Chondrocyte (in vitro differentiated cells): ENCODE measurements at places on chromosomes 4 and X. TPM values are rescaled to one million over a fixed set of nuclear protein-coding genes. Genes with fewer than 3 reads are reported as not detected.
A peak's percentile ranks its signal among the peaks of the same experiment; 100 is the strongest.

The DTHD1 gene
- total RNA-seq, result not detected in 3 replicates

The CXCL10 gene
- total RNA-seq, result not detected in 3 replicates

GRCh38 chrX:40459571-40460158, 121.1 kb upstream of the ATP6AP2 start:
- no peak overlapping the region for H3K27ac ChIP-seq
- H3K4me1 ChIP-seq, result peaks cover 10% of the 10 kb centered on the region
- H3K4me3 ChIP-seq, result no peak overlapping the region
- DNase-seq, result no peak

- H3K4me3 ChIP-seq, result peak overlapping the region; percentile 63
- peaks cover 31% of the 10 kb centered on the region for H3K4me1 ChIP-seq
- no peaks in the 10 kb centered on the region for H3K27me3 ChIP-seq
- H3K27ac ChIP-seq, result peak overlapping the region; percentile 98
- H3K36me3 ChIP-seq, result no peaks in the 10 kb centered on the region
These were observed 28.5 kb upstream of the FGF2 start for GRCh38 chr4:122798101-122798500.

DNA sequence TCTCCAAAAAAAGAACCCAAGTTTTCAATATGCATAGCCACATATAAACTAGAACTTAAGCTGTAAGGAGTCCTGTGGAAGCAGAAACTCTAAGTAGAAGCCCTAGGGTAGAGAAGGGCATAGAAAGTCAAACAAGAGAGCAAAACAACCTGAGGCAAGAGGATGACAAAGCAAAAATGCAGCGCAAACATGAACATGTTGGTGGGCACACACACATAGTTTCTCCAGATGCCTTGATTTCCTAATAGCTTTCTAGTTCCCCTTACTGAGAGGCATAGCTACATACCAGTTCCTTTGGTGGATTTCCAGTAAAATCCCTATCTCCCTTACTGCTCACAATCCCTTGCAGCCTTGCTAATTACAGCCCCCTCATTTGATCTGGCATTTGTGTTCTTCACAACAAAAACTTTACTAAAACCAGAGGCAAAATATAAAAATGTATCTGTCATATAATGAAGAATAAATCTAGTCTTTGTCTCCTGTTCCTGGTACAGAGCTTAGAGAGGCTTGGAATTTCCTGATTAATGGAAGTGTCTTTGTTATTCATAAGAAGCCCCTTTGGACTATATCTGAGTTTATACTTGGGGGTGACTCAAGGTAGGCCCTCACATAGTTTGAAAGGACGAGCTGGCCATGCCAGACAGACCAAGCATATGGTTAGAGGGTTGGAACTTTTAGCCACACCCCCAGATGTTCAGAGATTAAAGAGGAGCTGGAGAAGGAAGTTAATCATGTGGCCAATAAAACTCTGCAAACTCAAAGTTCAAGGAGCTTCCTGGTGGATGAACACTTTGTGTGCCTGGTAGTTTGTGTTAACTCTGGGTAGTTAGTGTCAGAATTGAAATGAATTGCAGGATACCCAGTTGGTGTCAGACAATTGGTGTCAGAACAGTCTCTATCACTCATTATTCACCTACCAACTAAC, 52.7 kb upstream of the ZCCHC13 start:
- DNase-seq, result no peak
- no peaks in the 10 kb centered on the region for H3K27me3 ChIP-seq
- peaks cover 42% of the 10 kb centered on the region for H3K4me1 ChIP-seq
- peaks cover 13% of the 10 kb centered on the region for H3K36me3 ChIP-seq

DNA sequence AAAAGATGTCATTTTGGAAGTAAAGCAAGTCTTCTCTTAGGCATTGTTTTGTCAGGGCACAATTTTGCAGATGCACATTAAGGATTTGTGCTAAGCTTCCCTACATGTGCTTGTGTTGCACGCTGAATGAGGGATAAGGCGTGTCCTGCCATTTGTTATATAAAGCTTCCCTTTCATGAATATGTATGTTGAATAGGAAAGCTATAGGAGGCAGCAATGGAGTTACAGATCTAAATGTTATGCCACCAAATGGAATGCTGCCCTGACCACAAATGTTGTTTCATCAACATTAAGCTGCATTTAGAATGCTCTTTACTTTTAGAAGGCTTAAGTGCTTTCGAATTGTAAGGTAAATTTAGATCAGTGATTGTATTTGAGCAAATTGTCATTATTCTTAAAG, 20.9 kb downstream of the SGMS2 start:
- DNase-seq, result no peak
- no peaks in the 10 kb centered on the region for H3K27me3 ChIP-seq
- H3K4me3 ChIP-seq, result no peak overlapping the region
- no peaks in the 10 kb centered on the region for H3K36me3 ChIP-seq

The NALF2 gene
- not detected in 3 replicates for total RNA-seq

GRCh38 chr4:87033902-87034301, 99.1 kb downstream of the AFF1 start:
- H3K4me3 ChIP-seq, result no peak overlapping the region
- DNase-seq, result no peak
- peaks cover 23% of the 10 kb centered on the region for H3K4me1 ChIP-seq
- no peaks in the 10 kb centered on the region for H3K27me3 ChIP-seq
- no peaks in the 10 kb centered on the region for H3K36me3 ChIP-seq

The MAGEB4 gene
- not detected in 3 replicates for total RNA-seq

- H3K36me3 ChIP-seq, result peaks cover 21% of the 10 kb centered on the region
- H3K4me3 ChIP-seq, result no peak overlapping the region
- H3K27me3 ChIP-seq, result no peaks in the 10 kb centered on the region
- DNase-seq, result no peak
- peaks cover 21% of the 10 kb centered on the region for H3K4me1 ChIP-seq
These were observed 50.6 kb downstream of the CCDC149 start for GRCh38 chr4:24862073-24862751.

The MAOB gene
- total RNA-seq, result 0.36 to 3.2 TPM (median 2.9 TPM) in 3 replicates

- H3K4me1 ChIP-seq, result peaks cover 24% of the 10 kb centered on the region
- H3K36me3 ChIP-seq, result peaks cover 3% of the 10 kb centered on the region
- H3K4me3 ChIP-seq, result no peak overlapping the region
- DNase-seq, result no peak
These were observed 2440.0 kb downstream of the PCDH7 start for GRCh38 chr4:33160126-33160525.

The UGT2A3 gene
- not detected in 3 replicates for total RNA-seq

The RNF212 gene
- 4.6 to 12.8 TPM (median 9.1 TPM) in 3 replicates for total RNA-seq

The GPR82 gene
- not detected in 3 replicates for total RNA-seq

The GLUD2 gene
- total RNA-seq, result 0.42 to 0.75 TPM (median 0.46 TPM) in 3 replicates

GRCh38 chrX:2592279-2592678, 91.5 kb upstream of the DHRSX start:
- DNase-seq, result no peak
- H3K36me3 ChIP-seq, result peaks cover 4% of the 10 kb centered on the region
- no peaks in the 10 kb centered on the region for H3K27me3 ChIP-seq
- H3K27ac ChIP-seq, result no peak overlapping the region

- H3K4me3 ChIP-seq, result no peak overlapping the region
- peaks cover 14% of the 10 kb centered on the region for H3K27me3 ChIP-seq
- no peak overlapping the region for H3K27ac ChIP-seq
- DNase-seq, result no peak
- no peaks in the 10 kb centered on the region for H3K4me1 ChIP-seq
These were observed 1722.9 kb upstream of the IGFBP7 start for GRCh38 chr4:58833126-58833525.

GRCh38 chr4:75179510-75179909, 246.6 kb downstream of the PARM1 start:
- DNase-seq, result no peak
- H3K27me3 ChIP-seq, result no peaks in the 10 kb centered on the region
- no peak overlapping the region for H3K27ac ChIP-seq

- H3K4me1 ChIP-seq, result peaks cover 39% of the 10 kb centered on the region
- H3K27ac ChIP-seq, result peak overlapping the region; percentile 89
- no peak overlapping the region for H3K4me3 ChIP-seq
- H3K27me3 ChIP-seq, result no peaks in the 10 kb centered on the region
These were observed 206.5 kb upstream of the PDE5A start for GRCh38 chr4:119834906-119835612.

DNA sequence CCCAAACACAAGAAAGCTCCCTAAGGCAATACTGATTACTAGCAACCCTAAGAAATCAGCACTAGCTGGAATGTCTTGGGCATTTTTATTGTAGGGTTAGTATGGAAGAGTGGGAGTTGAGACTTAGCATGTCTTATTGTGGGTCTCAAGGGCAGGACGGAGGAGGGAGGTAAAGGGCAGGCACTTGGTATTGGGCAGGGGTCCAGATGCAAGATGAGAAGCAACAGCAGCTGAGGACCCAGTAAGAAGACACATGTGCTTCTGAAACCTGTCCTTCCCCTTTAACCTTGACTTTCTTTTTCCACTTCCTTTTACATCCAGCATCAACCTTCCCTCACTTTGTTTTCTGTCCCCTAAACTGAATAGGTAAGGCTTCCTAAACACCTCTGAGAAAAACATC, 37.4 kb downstream of the LARP7 start:
- no peak overlapping the region for H3K4me3 ChIP-seq
- H3K36me3 ChIP-seq, result no peaks in the 10 kb centered on the region
- no peak for DNase-seq
- H3K27ac ChIP-seq, result no peak overlapping the region
- peaks cover 2% of the 10 kb centered on the region for H3K27me3 ChIP-seq

The CFAP299 gene
- total RNA-seq, result 0.52 TPM in 1 of 3 replicates, not detected in the others

DNA sequence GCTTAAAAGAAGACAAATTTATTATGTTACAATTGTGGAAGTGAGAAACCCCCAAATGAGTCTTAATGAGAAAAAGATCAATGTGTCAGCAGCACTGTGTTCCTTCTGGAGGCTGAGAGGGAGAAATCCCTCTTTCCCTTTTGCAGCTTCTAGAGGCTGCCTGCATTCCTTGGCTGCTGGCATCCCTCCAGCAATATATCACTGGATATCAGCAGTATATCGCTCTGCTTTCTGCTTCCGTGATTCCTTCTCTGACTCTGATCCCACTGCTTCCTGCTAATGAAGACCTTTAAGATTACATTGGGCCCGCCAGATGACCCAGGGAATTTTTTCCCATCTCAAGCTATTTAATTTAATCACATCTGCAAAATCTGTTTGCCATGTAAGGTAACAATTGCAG, 1008.0 kb downstream of the RAPGEF2 start:
- DNase-seq, result no peak
- peaks cover 6% of the 10 kb centered on the region for H3K4me1 ChIP-seq
- H3K4me3 ChIP-seq, result no peak overlapping the region
- no peak overlapping the region for H3K27ac ChIP-seq

DNA sequence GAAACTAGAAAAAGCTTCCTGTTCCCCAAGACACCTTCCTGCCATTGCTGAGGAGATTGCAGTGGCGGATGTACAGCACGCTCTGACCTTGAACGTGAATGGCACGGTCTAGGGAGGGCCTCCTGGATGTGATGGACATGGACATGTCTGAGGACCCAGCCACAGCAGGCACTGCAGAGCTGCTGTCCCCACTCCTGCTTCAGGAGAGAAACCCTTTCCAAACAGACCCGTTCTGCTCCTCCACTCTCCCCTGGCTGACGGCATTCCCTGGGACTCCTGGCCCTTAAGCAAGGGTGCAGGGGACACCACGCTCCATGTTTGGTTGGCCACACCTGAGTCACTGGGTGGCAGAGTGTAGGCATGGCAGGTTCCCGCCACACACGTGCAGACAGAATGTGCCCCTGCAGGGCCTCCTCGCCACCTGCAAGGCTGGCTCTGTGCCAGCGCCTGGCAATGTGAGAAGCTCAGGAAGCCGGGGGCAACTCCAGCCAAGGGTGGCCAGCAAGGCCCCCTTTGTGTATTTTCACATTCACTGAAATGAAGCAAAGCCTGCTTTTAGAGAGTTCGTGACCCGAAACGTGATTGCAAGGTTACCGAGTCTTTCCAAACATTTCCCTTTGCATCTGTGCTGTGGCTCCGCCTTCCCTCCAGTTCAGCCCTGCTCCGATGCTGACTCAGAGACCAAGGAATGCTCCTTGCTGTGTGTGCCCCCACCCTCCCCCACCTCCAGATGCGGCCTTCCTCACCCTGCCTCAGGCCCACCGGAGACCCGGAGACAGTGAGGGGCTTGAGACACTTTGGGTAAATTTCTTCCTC, 46.1 kb downstream of the HTRA3 start:
- H3K27ac ChIP-seq, result no peak overlapping the region
- peak; percentile 88 for DNase-seq
- H3K36me3 ChIP-seq, result peaks cover 2% of the 10 kb centered on the region
- H3K4me3 ChIP-seq, result peak overlapping the region; percentile 20
- H3K27me3 ChIP-seq, result peaks cover 3% of the 10 kb centered on the region
- peaks cover 14% of the 10 kb centered on the region for H3K4me1 ChIP-seq
